Naive thymus-derived CD8-positive, alpha-beta T cell (primary cell): ENCODE measurements at places on chromosomes 3 and 15. TPM values are rescaled to one million over a fixed set of nuclear protein-coding genes. Genes with fewer than 3 reads are reported as not detected.

The PIGBOS1 gene
- total RNA-seq, result 16.5 TPM

The PLA2G4D gene
- not detected for total RNA-seq

- no peak for DNase-seq
These were observed 321.8 kb downstream of the ULK4 start for GRCh38 chr3:41640076-41640475.

The ITGA11 gene
- total RNA-seq, result 0.11 TPM

- DNase-seq, result no peak
These were observed 121.0 kb upstream of the CDIN1 start for GRCh38 chr15:36458411-36458810.
